Activated CD8-positive, alpha-beta memory T cell treated with anti-CD3 and anti-CD28 coated beads for 1 hour (primary cell): ENCODE measurements at places on chromosomes 16 and 17.

DNA sequence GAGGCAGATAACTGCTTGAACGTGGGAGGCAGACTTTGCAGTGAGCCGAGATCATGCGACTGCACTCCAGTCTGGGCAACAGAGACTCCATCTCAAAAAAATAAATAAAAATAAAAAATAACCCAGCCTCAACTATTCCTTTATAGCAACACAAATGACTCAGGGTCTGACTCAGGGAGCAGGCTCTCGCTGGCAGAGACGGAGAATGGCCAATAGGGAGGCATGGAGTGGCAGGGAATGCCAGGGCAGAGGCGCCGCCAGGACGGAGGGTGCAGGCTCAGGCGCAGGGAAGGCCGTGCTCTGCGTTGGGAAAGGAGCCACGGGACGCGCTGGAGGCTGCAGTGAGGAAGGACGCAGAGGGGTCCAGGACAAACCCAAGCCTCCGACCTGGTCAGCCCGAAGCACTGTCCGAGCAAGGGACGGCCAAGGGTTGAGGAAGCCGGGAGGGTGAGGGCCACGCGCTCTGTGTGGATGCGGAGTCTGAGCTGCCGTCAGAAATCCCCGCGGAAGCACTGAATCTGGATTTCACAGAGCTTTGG is 40.3 kb downstream of the PKD1 start:
- no peak for DNase-seq

GRCh38 chr17:6047966-6048365 is 22.2 kb upstream of the WSCD1 start:
- no peak for DNase-seq

- DNase-seq = no peak
Measured at GRCh38 chr17:58789160-58789559, 33.5 kb downstream of the PPM1E start.

- DNase-seq = no peak
Measured at GRCh38 chr17:68640242-68640989, 39.2 kb upstream of the FAM20A start.

DNA sequence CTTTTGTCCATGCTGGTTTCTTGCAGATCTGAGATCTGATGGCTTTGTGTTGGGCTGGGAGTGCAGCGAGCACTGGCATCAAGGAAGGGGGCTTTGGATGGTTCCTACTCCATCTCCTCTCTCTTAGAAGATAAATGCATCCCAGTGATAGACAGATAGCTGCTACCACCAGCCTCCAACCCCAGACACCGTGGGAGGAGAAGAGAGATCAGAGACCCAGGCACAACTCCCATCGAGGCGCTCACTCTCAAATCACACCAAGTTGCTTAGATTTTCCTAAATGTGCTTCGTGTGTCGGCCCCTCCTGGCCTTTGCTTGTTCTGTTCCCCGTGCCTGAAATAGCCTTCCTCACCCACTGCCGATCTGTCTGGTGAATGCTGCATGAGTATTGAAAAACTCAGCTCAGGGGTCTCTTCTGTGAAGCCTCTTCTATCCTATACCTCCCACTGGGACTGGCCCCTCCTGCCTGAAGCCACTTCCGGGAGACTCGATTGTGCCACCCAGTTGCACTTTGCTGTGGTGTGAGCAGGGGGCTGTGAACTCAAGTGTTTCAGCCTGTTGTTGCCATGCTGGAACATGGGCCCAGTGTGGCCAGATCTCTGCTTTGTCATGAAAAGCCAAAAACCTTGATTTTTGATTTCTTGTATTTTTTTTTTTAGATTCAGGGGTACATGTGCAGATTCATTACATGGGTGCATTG is 242.7 kb downstream of the GSG1L start:
- DNase-seq = no peak

GRCh38 chr16:56606476-56607108 is 1.8 kb upstream of the MT2A start:
- DNase-seq = no peak

- DNase-seq = no peak
Measured at GRCh38 chr17:4256952-4257351, 6.8 kb downstream of the ANKFY1 start.

DNA sequence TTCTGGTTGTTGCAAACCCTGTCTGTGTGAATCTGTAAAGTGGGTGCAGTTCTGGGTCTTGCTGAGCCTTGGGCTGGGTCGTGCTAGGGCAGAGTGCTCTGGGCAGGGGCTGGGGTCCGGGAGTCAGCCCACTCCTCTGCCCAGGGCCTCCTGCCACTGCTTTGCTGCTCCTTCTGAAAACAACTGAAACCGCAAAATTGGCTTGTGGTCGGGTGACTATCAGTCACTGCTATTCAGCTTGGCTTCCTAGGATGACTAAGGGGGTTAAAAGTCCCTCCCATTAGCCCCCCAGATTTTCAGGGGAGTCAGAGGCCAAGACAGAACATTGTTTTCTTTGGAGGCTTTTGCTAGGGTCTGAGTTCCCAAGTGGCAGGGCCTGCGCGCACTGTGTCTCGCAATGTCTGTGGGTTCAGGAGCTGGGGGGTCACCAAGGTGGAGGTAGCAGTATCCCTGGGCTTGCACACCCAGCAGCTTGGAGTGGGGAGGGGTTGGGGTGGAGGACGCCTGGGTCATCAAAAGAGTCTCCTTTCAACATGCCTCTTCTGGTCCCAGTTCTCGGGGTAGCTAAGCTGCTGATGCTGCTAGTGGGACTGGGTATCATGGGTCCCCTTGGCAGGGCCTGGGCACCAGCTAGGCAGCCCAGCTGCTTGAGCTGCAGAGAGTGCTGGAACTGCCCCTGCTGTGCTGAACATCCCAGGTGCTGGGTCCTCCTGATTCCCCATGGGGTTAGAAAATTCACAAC is 13.5 kb upstream of the TBX21 start:
- DNase-seq = no peak

- no peak for DNase-seq
Measured at GRCh38 chr17:21245639-21246084, 7.5 kb downstream of the NATD1 start.

- no peak for DNase-seq
Measured at GRCh38 chr16:12455287-12455798, 348.3 kb downstream of the CPPED1 start.

- DNase-seq = no peak
Measured at GRCh38 chr17:50640686-50641351, 6.1 kb downstream of the ABCC3 start.
